Activated T-helper 17 cell treated with anti-CD3 and anti-CD28 coated beads, Interleukin-2, amount 50 U/mL, for 72 hours (primary cell): ENCODE measurements at places on chromosomes 5 and 9.
A peak's percentile ranks its signal among the peaks of the same experiment; 100 is the strongest.

- no peak for ATAC-seq
These were observed 1145.4 kb upstream of the NUDT12 start for GRCh38 chr5:104708027-104708426.

DNA sequence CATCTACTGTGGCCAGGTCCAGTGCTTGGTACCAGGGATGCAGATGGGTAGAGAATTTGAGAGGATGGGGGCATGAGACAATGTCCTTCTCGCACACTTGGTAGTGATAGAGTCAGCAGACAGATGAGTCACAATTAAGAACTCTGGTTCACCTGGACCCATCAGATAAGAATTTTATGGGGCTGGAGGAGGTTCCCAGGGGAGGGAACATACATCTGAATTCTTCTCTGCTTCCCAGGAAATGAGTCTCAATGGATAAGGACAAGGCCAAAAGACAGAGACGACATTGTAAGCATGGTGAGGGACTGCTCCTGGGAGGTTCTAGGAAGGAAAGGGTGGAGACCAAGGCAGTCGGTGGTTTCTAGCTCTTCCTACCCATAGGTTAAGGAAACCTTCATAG is 5.3 kb downstream of the SLC4A9 start:
- no peak for ATAC-seq

DNA sequence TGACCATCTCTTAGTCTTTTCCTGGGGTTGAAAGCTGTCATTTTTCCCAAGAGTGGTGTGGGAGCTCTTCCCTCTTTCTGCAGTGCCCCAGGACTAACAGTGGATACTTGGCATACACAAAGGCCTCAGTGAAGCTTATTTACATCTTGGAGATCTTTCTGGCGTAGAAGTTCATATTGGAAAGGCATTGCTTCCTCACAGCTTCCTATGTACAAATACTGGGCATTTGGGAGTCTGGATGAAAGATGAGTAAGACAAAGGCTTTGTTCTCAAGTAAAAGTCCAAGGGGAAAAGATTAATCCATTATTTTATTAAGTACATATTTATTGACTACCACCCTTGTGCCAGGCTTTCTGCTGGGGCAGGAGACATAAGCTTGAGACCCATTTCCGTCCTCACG is 22.0 kb downstream of the MAP3K1 start:
- no peak for ATAC-seq

DNA sequence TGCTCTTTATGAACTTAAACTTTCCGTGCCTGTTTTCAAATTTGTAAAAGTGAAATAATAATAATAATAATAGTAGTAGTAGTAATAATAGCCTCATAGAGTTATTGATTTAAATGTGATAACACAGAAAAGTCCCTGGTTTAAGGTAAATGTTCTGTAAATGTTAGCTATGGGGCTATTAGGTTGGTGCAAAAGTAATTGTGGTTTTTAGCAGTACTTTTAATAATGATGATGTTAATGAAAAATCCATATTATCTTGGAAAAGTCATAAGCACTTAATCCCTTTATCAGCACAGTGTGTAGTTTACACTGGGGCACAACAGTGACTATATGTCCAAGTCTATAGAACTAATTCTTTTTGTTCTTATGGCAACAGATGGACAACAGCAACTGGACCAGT is at the start of gene OR1Q1:
TSS of gene OR1Q1 (plus strand) at position 377 of the 400 bp plus-strand sequence. CDS start at position 377, 0 bp downstream.
- ATAC-seq: no peak

DNA sequence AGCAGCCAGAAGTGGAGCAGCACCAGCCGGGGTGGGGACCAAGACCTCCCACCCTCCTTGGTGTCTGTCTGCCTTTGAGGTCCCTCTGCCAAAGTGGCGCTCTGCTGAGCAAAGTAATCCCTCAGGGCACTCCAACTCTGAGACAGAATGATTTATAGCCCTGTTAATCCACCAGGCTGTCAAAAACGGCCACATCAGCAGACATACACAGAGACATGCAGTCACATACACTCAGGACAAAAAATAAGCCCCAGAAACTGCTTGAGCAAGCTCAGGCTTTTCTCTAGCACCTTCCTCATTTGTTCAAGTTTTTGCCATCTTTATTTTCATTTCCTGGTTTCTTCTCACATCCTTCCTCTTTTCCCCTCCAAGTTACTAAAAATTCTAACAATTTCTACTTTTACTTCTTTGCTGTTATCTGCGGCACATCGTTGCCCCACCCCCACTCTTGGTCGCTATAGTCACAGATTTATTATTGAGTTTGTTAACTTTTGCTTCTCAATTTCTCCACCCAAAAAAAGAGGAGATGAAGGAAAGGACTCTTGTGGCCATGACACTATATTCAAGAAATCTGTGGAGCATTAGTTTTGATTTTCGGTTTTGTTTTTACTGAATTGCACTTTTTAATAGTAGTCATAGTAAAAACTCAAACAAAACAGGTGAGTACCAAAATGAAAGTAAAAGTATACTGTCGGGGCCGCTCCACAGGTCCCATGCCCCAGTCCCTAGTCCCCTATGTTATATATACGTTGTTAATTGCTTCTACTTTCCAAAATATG is 17.4 kb upstream of the ADRB2 start:
- peak; percentile 80 for ATAC-seq

DNA sequence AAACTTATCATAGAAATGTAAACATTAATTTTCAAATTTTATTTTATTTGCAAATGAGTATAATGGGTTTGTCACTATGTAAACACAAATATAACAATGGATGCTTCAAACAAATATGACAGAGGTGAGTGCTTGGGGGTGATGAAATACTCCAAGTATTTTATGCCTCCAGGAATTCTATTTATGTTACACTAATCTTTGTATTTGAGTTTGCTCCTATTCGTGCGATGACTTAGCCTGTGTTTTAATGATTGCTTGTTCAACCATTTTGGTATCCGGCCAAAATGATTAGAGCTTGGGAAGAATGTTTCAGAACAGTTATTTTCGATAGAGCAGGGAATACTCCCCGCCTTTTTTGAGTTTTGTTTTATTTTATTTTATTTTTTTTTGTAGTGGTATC is 5.0 kb downstream of the DMRT2 start:
- no peak for ATAC-seq

GRCh38 chr9:88198341-88198807 is 60.1 kb upstream of the SPATA31C2 start:
- ATAC-seq: no peak

DNA sequence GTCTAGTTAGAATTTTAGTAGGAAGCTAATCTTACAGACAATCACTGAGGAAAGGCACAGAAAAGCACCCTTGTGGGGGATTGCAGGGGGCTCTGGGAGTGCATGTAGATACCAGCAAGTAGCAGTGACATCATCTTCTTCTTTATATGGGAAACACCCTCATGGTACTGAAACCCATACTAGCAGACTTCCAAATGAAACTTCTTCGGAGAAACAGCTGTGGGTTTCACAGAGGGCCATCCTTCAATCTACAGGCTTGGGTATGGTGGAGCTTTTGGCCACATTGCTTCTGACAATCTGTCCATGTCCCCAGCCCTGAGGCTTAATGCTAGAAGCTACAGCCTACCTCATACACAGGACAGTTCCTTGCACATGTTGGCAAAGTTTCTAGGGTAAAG is 165.2 kb upstream of the NFIB start:
- no peak for ATAC-seq

DNA sequence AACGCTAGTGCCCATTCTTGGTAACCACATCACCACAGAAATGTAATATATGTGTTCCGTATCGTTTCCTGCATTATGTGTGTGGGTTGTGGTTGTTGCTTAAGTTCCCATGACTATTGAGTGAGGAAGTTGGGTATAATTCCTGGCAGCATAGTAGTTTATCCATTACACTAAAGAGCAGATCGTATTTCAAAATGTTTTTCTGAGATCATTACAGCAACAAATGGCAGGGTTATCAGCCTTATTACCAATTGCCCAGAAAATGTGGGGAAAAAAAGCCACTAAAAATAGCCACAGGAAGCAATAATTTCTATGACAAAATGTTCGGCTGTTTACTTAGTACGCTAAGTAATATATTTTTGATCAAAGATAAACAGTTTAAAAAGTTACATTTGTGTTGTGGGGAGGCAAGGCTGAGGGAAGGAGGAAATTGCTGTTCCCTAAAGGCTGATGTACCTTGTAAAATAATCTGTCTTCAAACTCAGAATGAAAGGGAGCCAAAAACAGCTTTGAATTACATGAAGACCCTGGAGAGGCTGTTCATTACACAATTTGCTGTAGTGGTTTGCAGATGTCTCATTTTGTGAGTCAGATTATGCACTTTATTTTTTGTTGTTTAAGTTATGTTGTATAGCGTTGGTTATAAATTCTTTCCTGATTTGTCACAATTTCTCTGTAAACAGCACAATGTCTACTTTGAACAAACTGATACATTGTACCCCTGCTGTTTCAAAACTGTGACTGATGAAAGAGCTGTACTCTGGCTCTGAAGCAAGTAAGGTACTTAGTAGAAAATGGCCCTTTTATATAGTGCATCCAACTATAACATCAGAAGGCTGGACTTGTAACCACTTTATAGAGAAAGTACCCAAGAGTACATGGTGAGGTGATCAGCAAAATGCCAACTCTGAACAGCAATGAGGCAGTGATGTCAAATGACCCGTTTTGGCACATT is 1028.5 kb downstream of the NR2F1-AS1 start:
- no peak for ATAC-seq

DNA sequence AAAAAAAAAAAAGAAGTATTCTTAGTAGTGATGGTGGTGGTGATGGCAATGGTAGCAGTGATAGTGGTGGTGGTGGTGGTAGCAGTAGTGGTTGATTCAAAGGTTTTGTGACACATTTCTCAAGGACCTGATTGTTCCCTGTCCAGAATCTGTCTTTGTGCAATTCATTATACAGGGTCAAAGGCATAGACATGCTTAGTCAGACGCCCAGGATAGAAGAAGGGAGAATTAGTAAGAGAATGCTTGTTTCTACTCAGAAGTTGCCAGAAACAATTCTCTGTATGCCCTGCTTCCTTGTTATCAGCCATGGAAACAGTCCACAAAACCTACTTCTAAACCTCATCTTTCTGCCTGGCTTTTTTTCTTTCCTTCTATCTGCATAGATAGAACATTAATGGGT is 89.4 kb downstream of the SLC44A1 start:
- no peak for ATAC-seq

- no peak for ATAC-seq
These were observed 470.2 kb downstream of the TMEM232 start for GRCh38 chr5:110256298-110256697.

- ATAC-seq: no peak
These were observed 115.4 kb downstream of the ST8SIA4 start for GRCh38 chr5:100787648-100788047.

DNA sequence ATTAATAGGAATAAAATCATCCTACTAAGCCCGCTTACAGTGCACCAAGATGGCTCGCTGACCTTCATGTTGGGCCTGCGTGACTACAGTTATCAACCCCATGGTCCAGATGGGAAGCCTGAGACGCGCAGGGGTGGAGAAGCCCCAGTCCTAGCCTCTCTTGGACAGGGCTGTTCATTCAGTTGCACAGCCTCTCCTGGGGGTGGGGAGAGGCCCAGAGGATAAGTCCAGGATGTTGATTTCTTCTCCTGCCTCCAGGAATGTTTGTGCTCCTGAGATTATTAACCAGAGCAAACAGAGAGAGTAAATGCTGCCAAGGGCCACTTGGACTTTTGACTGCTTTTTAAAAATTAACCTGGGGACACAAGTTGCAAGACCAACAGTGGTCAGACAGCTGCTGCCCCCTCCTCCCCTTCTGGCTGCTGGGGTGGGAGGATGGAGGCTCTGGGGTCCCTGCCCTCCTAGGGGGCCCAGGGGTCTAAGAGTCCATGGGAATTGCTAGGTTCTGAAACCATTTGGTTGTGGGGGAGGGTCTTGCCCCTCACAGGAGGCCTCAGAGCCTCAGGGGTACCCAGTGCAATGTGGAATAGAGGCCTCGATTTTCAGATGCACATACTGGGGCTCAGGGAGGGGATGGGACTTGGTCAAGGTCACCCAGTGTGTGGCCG is 2.8 kb upstream of the AMBP start:
- no peak for ATAC-seq

GRCh38 chr9:116377179-116377798 is 223.7 kb downstream of the PAPPA start:
- ATAC-seq: no peak

DNA sequence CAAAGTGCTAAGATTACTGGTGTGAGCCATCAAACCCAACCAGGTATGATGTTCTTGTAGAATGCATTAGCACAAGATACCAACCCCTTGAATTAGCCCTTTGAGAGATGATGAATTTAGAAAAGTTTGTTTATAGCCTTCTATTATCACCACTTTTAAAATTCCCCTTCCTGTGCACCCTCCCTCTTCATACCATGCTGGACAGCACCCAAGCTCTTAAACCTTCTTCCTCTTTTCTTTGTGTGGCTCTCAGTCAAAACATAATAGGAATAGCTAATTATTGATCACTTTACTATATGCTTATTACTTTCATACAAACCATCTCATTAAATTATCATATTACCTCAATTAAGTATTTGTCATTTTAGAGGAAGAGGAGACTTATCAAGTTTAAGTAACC is 87.6 kb upstream of the TMED7 start:
- no peak for ATAC-seq

DNA sequence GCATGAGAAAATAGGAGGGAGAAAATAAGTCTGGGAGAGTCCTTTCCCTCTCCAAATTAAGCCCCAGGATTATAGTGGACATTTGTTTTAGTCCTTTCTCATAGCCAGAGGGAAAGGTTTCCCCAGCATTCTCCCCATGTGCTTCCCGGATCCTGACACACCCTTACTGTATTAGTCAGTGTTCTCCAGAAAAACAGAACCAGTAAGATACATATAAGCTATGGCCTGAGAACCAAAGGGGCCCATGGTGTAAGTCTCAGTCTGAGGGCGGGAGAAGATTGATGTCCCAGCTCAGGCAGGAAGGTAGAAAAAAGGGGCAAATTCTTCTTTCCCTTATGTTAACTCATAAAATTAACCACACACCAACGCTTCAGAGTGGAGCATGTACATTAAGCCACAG is 25.6 kb upstream of the SPATA31D4 start:
- ATAC-seq: no peak

DNA sequence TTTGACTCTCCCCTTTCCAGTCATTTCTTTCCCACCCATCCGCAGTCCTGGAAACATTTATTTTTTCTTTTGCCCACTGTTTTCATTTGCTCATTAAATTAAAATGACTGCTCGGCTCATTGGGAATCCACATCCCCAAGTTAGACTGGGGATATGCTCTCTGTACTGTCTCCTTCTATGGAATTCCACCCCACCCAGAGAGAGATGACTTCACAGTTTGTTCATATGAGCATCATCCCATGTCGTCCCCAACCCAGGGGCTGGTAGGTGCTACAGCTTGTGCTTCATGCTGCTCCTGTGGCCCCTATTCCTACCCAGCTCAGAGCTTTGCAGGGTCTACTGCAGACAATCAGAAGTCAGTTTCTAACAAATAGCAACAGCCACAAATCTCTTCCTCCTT is 16.5 kb upstream of the RARS1 start:
- ATAC-seq: no peak

- ATAC-seq: peak; percentile 38
These were observed 1.1 kb downstream of the GCNT4 start for GRCh38 chr5:75051217-75051751.

DNA sequence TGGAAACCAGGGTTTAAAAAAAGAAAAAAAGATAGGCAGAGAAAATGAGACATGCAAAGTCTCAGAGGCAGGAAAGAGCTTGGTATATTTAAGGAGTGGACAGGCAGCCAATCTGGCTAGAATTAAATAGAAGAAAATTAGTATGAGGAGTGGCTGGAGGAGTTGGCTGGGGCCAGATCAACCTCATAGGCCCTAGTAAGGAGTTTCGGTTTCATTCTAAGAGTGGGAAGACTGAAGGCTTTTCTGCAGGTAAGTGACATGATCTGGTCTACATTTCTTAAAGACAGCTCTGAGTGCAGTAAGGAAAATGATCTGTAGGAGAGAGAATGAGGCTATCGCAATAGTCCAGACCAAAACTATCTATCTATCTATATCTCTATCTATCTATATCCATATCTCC is 27.5 kb downstream of the ADRB2 start:
- ATAC-seq: no peak
